ENCODE measurements at places on chromosomes 3 and 15. TPM values are rescaled to one million over a fixed set of nuclear protein-coding genes. Genes with fewer than 3 reads are reported as not detected.

DNA sequence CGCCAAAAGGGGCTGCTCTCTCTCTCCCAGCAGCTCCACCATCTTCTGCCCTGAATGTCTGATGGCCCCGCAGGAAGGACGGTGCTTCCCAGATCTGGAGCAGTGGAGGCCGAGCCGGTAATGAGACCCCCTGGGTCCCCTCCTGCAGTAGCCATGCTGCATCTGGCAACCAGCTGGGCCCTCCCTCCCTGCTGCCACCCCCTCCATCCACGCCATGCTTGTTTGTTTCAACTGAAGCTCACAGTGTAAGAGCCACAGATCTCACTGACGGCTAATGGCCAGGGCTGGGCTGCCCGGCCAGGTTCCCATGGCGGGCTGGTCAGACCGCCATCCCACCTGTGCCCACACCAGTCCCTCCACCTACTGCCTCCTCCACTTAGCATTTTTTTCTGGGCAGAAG is 260.8 kb downstream of the UACA start:
- DNase-seq = no peak

GRCh38 chr15:70701891-70702568 is 61.3 kb downstream of the UACA start:
- DNase-seq = no peak

GRCh38 chr3:153166206-153166605 is 4.2 kb downstream of the RAP2B start:
- DNase-seq = no peak

GRCh38 chr15:64122936-64123351 is 27.2 kb downstream of the SNX1 start:
- no peak for DNase-seq

GRCh38 chr15:35279811-35280210 is 194.7 kb upstream of the NANOGP8 start:
- DNase-seq = no peak

DNA sequence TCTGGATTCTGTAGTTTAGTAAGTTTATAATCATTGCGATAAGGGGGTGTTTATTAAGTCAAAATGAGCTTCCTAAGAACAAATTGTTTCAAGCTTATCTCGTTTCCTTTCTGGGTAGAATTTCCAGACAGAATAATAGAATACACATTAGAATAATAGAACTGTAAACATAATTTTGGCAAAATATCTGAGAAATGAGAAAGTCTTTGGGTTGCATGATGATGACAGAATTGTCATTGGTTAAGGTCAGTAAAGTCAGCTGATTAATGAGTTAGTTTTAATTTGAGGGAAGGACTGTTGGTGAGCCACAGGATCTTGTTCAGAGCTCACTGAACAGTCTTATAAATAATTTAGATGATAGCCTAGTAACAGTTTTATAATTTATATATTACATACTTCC is 10.2 kb downstream of the EIF2A start:
- DNase-seq = no peak

GRCh38 chr3:55075846-55076245 is 148.0 kb upstream of the LRTM1 start:
- DNase-seq = no peak

DNA sequence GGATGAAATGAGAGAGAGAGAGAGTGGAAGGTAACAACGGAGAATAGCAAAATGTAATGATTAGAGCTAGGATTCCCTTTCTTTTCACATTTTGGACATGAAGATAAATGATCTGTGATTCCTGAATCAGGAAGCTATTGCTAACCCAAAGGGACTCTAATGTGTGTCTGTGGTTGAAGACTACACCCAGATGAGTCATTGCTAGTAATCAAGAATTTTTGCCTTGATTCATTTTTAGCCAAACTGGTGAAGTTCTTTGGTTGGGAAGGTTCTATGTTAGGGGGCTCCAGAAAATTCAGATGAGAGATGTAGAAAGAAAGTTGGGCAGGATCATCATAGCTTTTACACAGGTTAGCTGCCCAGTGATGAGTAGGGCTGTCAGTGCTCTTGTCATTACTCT is 116.4 kb downstream of the DUT start:
- DNase-seq = no peak

GRCh38 chr3:196712514-196713413 is 587 bp downstream of the PIGX start:
- DNase-seq = peak; percentile 92

- DNase-seq = no peak
These were observed 205.4 kb downstream of the EPHB1 start for GRCh38 chr3:135000465-135000864.

DNA sequence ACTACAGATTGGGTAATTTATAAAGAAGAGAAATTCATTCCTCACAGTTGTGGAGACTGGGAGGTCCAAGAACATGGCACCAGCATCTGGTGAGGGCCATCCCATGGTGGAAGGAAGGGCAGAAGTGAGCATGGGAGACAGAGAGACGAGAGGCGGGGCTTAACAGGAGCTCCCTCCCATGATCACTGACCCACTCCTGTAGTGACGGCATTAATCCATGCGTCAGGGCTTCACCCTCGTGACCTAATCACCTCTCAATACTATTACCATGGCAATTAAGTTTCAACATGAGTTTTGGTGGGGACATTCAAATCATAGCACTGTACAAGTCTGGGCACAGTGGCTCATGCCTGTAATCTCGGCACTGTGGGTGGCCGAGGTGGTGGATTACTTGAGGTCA is 17.1 kb downstream of the RPL32 start:
- no peak for DNase-seq

GRCh38 chr3:159416856-159417255 is 571.8 kb upstream of the IL12A start:
- no peak for DNase-seq

- no peak for DNase-seq
These were observed 10.0 kb upstream of the SLC6A11 start for GRCh38 chr3:10806006-10806405.

- DNase-seq = no peak
These were observed 53.9 kb downstream of the SLMAP start for GRCh38 chr3:57810048-57810447.

DNA sequence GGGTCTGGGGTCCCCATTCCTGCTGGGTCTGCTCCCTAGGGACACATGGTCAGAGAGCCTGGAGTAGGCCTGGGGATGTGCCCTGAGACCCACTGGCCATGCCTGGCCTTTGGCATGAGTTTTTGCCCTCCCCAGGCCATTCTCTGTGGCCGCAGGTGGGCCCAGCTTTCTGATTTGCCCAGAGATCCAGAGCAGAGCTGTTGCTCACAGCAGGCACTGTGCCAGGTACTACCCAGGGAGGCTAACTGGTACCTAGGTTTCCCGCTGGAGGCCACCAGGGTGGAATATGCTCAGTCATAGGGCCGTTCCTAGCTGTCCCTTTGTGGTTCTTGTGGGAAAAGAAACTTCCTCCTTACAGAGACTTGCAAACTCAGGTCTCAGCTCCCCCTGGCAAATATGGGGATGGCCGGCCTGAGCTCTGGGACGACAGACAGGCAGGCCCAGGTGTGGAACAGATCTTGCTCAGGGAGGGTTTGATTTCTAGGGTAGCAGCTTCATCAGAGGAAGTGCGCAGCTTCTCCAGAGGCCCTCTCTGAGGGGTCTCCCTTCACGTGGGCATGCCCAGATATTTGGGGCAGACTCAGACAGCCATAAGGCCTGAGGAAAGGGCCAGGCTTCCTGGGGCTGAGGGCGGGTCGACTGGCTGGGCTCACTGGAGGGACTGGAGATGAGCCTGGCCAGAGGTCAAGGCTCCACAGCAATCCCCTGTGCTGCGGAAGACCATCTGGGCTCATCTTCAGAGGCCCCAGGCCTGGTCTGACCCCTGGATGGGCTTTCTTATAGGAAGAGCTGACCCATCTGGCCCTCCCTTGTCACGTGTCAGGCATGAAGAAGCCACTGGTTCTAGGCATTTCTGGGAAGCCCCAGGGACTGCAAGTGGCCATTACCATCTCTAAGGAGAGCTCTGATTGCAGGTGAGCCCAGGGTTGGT is 28.0 kb downstream of the ACAA1 start:
- peak; percentile 87 for DNase-seq

GRCh38 chr3:88059380-88060170 is 520 bp downstream of the ZNF654 start:
- DNase-seq = no peak

GRCh38 chr3:14488286-14489041 is 51.7 kb downstream of the GRIP2 start:
- no peak for DNase-seq

DNA sequence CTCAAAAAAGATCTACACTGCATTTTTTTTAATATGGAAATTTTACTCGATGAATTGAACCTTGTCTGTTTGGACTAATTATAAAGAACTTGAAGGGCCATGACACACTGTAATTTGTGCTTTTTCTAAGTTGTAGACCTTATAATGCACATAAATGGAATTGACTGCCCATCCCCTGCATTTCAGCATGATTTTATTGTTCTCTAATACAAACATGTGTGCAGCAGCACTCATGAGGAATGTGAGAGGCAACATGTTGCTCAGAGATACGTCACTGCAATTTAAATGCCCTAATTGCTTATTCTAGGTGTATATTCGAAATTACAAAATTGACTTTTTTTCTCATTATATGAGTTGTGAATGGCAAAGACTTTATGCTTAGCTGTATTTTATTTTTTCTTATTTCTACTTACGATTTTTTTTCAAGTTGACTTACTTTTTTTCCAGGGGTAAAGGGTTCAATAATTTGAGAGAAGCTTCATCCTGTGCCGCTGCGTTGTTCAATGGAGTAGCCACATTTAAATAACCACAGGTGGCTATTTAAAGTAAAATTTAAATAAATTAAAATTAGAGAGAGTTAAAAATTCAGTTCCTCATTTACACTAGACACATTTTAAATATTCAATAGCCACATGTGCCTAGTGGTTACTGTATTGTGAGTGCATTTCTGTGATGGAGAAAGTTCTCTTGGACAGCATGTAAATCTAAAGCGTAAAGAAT is 1346.4 kb downstream of the ROBO1 start:
- DNase-seq = no peak

- DNase-seq = no peak
These were observed 46.9 kb downstream of the PIK3R4 start for GRCh38 chr3:130699765-130700164.

Gene CKMT1B
- total RNA-seq = 2.2 TPM

Gene GOLGA8J
- total RNA-seq = not detected

Gene OR5K2
- not detected for total RNA-seq

Gene TRAIP
- total RNA-seq = 1.1 TPM

Gene FOXB1
- not detected for total RNA-seq

Measured in mesenteric fat pad (tissue), 1 donor.